ENCODE measurements at places on chromosomes 1 and 21.

DNA sequence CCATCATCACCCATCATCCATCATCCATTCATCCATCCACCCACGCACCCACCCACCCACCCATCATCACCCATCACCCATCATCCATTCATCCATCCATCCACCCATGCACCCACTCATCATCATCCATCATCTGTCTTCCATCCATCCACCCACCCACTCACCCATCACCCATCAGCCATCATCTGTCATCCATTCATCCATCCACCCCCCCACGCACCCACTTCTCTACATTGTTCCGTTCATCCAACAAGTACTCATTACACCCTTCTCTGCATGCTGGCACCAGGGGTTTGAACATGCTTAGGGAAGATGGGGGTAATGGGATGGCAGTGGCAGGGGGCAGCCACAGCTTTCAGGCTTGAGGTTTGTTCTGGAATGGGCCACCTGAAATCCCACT lies 82.1 kb downstream of the ADARB1 start:
- no peak for DNase-seq

DNA sequence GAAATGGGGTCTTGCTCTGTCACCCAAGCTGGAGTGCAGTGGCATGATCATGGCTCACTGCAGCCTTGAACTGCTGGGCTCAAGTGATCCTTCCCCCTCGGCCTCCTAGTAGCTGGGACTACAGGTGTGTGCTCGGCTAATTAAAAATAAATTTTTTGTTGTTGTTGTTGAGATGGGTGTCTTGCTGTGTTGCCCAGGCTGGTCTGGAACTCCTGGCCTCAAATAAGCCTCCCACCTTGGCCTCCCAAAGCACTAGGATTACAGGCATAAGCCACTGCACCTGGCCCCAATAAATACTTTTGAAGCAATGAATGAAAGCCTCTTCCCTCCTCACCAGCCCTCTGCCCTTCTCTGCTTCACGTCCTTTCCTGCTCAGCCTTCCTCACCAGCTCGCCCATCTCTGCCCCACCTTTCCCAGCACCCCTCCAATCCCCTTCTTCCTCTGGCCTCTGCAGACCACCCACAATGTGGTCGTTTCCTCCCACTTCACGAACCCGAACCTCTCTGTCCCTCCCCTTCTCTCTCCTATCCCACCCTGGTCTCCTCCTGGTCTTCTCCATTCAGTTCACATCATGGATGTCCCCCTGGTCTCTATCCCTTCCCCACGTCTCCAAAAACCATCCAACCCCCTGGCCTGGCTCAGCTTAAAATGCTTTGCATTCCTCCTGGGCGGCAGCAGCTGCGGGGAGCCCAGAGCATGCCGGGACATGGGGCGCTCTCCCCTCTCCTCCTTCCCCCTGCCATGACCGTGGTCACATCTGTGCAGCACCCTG lies 38.4 kb downstream of the RAP1GAP start:
- DNase-seq, result no peak

DNA sequence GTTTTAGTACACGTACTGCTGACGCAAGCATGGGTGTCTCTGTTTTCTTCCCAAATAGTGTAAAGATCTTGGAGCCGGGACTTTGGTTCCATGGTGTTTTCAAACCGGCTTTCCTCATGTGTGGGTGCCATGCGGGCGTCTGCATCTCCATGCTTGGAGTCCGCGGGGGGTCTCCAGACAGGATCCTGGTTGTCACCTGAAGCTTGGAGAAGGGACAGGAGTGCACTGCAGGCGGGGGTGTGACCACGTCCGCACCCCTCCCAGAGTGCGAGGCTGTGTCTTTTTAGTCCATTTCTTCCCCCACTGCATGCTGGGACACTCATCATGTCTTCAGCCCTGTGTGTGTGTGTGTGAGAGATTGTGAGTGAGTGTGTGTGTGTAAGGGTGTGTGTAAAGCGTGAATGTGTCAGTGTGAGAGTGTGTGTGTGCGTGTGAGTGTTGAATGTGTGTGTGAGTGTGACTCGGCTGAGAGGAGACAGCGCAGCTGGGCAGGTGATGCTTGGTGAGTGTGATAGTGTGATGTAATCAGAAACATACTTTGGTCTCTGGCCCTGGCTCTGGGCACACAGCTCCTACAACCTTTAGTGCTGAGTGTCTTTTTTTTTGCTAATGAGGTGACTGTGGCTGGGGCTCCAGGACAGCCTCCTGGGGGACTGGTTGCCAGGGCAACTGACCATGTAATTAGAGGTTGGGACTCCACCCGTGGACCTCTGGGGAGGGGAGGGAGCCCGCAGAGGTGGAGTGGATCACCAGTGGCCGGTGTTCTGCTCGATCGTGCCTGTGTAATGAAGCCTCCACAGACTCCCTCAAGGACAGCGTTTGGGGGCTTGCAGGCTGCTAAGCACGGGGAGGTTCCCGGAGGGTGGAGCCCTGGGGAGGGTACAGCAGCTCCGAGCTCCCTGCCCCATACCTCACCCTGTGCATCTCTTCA lies 55.1 kb downstream of the AGPAT3 start:
- no peak for DNase-seq

DNA sequence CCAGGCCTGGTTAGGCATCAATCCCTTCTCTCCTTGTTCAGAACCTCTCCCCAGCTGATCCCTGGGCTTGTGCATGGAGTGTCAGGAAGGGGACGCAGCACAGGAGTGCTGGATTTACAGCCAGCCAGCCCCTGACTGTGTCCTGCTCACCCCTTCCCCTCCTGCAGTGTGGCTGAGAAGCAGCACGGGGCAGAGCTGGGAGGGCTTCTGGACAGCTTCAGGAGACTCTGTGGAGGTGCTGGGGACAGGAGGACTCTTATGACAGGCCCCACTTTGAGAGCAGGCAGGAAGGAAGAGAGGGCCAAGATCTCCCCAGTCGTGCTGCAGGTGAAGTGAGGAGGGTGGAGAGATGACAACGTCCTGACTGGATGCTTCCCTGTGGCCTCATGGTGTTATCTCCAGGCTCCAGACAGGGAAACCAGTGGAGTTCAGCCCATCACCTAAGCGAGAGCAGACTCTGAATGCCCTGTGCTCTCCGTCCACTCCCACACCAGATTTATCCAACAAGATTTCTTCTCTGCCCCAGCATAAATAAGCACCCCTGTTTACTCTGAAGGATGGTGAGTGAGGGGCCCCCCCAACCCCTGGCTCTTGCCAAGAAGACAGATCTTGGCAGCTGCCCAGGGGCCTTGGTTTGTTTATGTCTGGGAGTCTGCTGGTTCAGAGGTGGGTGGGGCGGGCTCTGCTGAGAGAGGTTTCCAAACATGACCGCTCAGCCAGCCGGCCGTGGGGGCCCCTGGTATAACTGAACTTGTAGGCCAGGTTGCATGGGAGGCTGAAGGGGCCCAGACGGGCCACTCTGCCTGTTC lies 21.3 kb downstream of the TMCC2 start:
- DNase-seq, result no peak

All from stimulated activated CD4-positive, alpha-beta T cell treated with anti-CD3 and anti-CD28 coated beads, Interleukin-2, amount 100 ng/mL, for 48 hours (primary cell).